ENCODE measurements at places on chromosomes 16 and 17.

GRCh38 chr16:73125850-73126524 lies 78.1 kb upstream of the ZFHX3 start:
- no peak for DNase-seq

GRCh38 chr17:65523853-65524664 lies 37.4 kb downstream of the AXIN2 start:
- DNase-seq = no peak

- no peak for DNase-seq
Observed at GRCh38 chr16:1823821-1824220, 2.8 kb downstream of the HAGH start.

DNA sequence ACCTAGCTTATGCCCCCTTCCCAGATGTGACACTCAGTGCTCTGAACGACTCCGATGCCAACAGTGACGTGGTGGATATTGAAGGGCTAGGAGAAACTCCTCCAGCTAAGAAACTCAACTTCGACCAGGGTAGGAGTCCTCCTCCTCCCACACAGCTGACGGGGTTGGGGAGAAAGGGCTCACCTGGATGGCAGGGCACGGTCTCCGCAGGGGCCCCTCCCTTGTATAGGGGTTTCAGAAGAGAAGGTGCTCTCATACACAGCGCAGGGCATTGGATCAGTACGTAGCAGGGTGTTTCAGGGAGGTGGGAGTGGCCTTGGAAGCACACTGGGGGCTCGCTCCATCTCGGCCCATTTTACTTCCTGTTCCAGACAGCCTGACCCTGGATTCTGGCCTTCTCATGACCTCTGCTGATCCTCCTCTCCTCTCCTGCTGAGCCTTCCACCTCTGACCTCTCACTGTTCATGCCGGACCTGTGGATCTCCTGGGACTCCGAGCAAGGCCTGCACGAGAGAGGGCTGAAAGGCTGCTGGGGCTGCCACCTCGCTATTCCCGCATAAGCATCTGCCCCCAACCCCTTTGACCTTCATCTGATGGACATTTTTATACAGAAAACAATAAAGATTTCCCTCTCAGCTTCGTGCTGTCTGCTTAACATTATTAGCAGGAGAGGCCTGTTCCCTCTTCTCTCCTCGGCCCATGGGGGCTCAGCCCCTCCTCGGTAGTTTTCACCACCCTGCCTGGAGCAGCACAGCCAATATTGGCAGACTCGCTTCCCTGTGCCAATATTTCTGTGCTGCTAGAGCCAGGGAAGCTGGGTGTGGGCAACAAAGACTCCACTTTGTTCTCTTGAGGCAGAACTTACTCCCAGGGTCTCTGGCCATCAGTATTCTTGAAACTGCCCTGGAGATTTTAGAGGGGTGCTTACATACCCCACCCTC lies 4.7 kb downstream of the RNASEK start:
- DNase-seq = no peak

GRCh38 chr16:405548-406506 lies 4.1 kb downstream of the DECR2 start:
- DNase-seq = no peak

DNA sequence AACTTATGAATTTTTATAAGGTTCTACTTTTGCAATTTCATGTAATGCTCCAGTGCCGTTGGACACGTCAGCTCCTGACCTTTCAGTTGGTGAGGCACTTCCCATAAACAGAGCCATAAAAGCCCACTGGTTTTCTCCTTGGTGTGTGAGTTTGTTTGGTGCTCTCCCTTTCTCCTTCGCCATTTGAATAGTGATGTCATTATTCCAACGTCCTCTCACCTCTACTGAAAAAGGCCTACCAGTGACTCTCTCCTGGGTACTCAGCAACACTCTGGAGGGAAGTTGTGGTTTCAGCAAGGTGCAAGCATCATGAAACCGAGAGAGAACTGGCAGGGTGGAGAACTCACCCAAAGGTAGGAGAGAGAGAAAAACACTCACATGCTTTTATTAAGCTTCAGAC lies 29.6 kb upstream of the HNF1B start:
- no peak for DNase-seq

DNA sequence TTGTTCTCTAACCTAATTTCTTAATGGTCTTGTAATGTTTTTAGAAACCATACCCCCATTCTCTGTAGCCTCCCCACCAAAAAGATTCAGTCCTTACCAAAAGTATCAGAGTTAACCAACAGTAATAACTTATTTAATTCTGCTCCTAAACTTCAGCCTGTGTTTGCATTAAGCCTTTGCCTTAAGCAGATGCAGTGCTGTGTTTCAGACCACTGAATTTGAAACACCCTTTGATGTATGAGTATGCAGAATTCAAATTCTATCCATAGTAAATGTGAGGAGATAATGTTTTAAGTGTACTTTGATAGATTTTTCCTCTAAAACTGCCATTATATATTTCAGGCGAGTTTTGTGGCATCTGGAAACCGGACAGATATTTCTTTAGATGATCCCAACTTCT lies 171.6 kb upstream of the RBL2 start:
- DNase-seq = no peak

- DNase-seq = no peak
Observed at GRCh38 chr17:19542247-19542646, 8.6 kb downstream of the SLC47A1 start.

DNA sequence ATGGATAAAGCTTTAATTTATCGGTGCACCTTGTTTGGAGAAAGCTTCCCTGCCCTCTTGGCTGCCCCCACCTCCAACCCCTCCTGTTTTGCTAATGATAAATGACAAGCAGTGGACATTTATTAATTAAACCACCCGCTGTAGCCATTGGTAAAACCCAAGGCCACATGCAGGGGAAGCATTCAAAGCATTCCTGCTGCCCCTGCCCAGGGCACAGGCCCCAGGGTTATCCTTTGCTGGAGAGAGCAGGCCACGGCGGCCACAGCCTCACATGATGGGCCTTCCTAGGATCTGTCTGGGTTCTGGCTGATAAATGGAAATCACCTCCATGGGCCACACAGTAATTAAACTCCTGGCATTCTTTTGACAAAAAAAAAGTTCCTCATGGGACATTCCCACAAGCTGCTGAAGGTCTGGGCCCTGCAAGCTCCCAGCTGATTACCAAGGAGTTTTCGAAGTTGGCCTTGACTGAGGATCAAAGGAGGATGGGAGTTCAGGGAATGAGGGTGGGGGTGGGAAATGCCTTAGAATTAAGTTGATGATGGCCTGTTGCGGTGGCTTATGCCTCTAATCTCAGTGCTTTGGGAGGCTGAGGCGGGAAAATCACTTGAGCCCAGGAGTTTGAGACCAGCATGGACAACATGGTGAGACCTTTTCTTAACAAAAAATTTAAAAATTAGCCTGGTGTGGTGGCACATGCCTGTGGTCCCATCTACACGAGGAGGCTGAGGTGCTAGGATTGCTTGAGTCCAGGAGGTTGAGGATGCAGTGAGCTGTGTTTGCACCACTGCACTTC lies 35.5 kb downstream of the SOST start:
- DNase-seq = no peak

DNA sequence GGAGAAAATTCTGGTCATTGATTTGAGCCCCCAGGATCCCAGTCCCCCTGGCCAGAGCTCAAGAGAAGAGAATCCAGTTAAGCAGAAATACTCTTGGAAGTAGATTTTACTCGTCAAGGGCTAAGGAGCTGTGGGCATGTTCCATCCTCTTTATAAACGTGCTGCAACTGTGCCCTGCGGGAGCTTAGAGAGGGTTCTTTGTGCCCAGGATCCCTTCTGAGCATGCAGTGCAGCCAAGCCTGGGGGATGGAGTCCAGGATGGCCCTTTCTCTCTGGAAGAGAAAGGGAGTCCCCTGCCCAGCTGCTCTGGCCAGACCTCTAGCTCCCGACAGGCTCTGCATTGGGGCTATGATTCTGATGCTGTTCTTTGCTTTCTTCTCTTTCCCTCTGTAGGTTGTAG lies 9.5 kb upstream of the LGALS9 start:
- no peak for DNase-seq

DNA sequence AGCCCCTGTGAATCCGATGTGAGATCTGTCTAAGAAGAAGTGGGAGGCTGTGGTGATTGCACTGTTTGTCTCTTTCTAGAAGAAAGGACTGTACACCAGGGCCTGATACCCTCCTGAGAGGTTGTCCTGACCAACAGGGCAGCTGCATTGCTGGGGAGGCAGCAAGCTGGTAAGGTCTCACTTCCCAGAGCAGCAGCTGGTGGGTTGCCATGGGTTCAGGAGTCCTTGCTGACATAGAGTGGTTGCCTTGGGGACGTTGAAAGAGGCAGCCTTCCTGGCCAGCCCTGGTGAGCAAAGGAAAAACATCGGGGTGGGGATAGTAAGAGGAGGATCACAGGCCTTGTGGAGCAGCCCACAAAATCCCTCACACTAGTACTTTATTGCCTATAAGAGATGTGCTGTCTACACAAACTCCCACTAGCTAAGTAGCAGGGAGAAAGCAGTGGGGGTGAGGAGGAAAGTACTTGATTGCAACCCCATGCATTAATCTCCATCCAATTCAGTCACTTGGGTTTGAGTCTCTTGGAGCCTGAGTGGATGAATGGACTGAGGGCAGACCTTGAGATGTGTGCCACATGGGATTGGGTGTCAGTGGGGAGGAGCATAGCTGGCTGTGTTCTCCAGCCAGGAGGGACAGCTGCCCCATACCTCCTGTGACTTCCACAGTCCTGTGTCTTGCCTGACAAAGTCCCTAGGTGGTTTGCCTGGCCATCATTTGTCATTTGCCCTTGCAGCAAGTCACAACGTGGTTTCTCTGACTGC lies 143.8 kb upstream of the RPL38 start:
- DNase-seq = no peak

DNA sequence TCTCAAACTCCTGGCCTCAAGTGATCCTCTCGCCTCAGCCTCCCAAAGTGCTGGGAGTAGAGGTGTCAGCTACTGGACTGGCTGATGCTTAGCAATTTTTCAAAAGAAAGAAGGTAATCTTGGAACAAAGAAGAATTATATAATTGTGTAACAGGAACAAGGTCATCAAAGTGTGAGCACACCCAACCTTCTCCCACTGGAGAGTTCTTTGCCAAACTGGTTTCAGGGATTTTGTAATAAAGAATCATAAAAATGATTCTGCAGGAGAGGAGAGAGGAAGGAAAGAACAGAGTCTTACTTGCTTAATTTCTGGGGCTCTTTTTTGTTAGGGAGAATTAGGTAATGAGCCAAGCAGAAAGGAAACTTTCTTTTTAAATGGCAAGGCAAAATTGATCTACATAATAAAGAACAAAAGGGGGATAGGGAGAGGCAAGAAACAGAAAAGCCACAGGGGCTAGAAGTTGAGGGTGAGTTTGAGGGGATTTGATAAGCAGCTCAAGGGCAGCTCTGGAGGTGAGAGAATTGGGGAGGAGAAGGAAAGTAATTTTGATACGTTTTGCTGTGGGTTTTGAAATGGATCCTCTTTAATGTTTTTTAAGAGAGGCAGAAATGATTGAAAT lies 21.3 kb downstream of the CHD9NB start:
- no peak for DNase-seq

DNA sequence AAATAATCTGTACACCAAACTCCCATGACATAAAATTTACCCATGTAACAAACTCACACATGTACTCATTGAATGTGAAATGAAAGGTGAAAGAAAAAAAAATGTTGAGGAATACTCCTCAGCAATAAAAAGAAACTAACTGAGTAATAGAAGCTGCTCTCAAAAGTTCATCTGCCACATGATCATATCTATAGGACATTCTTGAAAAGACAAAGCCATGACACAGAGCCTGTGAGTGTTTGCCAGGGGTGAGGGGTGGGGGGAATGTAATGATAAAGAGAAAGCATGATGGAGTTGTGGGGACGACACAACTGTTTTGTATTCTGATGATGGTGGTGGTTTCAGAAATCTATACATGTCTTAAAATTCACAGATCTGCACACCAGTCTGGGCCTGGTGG lies 52.2 kb upstream of the TMC5 start:
- no peak for DNase-seq

- no peak for DNase-seq
Observed at GRCh38 chr16:19842426-19843157, 42.1 kb downstream of the GPRC5B start.

- DNase-seq = no peak
Observed at GRCh38 chr16:81066681-81067080, 10.4 kb downstream of the C16orf46 start.

DNA sequence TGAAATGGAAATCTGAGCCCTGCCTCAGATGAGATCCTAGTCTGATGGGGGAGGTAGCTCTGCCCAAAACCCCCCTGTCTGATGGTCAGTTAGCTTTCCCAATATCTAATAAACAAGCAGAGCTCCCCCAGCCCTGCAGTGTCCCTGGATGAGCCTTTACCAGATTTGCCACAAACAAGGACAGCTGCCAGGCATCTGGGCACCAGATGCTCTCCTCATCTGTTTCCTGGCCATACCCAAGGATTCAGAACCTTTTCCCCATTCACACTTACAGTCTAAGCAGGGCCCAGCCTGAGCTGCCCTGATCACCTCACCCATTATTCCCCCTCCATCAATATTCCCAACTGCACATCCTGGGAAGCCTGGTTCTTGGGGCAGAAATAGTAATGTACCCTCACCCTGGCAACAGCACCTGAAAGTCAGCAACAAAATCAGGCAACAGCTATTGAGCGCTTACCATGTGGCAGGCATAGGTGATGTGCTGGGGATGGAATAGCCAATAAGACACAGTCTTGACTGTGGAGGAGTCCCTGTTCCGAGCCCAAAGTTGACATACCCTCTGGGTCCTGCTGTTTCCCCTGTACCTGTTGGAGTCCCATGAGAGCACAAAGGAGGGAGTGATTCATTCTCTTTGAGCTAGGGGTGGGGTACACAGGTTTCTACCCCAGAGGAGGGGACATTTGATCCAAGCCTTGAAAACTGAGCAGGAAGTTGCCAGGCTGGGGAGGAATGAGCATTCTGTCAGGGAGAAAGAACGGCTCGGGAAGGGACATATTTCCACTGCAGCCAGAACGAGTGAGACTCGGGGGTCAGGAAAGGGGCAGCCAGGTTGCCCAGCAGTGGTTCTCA lies 147.4 kb downstream of the TMEM132E start:
- no peak for DNase-seq

DNA sequence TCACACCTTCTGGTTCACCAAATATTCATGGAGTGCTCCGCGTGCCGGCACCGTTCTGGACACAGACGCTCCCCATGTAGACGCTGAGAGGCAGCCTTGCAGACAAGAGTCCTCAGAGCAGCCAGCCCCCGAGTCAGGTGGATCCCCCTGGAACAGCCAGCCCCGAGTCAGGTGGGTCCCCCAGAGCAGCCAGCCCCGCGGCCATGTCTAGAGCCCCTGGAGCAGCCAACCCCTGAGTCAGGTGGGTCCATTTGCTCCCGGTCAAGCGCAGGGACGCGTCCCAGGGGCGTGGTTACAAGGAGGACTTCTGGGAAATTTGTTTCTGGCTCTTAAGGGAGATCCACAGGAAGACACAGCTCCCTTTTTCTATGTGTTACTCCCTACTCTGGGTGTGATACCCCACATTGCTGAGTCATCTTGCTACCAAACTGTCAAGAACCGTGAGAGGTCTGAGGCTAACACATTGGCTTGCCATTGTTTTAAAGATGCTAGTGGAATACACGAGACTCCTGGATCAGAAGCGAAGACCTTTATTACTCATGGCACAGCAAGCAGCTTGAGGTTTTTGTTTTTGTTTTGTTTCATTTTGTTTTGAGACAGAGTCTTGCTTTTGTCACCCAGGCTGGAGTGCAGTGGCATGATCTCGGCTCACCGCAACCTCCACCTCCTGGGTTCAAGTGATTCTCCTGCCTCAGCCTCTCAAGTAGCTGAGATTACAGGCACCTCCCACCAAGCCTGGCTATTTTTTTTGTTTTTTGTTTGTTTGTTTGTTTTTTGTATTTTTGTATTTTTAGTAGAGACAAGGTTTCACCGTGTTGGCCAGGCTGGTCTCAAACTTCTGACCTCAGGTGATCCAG lies 43.3 kb upstream of the CBFA2T3 start:
- no peak for DNase-seq

- no peak for DNase-seq
Observed at GRCh38 chr16:64738321-64738960, 383.4 kb downstream of the CDH11 start.

Data from NCI-H1048 (cell line).